ENCODE measurements at places on chromosomes 4 and X.

GRCh38 chr4:151940926-151941617, 180.3 kb upstream of the GATB start:
- DNase-seq = no peak

- no peak for DNase-seq
Observed at GRCh38 chr4:84324303-84325245, 174.5 kb downstream of the NKX6-1 start.

GRCh38 chr4:38461342-38461741, 202.7 kb upstream of the KLF3 start:
- no peak for DNase-seq

DNA sequence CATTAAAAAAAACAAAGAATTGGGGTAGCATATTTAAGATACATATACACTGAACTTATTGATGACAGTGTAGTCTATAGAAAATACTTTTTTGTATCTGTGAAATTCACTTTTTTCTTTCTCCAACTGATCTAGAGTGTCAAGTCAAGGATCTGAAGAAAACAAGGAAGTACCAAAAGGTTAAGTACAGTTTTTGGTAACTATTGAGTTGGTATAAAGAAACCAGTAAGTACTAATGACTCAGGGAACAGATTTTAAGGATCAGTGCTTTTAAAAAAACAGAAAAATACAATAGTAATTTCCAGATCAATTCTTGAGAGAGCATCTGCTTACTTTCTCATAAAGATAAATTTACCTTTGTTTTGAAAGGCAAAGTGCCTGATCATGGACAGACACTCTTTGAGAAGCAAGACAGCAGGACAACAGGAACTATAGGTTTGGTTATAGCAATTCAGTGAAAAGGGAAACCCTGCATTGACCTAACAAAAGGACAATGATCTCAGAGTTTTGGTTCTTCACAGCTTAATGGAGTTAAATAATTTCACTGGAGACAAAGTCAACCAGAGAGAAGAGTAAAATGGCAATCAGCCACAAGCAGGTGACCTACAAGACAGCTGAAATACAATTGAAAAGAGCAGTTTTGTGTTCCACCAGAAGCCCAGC, 23.4 kb downstream of the TRMT10A start:
- DNase-seq = no peak

- no peak for DNase-seq
Observed at GRCh38 chr4:3212391-3213105, 36.4 kb upstream of the MSANTD1 start.

- no peak for DNase-seq
Observed at GRCh38 chr4:2332976-2333319, 71.0 kb upstream of the MXD4 start.

DNA sequence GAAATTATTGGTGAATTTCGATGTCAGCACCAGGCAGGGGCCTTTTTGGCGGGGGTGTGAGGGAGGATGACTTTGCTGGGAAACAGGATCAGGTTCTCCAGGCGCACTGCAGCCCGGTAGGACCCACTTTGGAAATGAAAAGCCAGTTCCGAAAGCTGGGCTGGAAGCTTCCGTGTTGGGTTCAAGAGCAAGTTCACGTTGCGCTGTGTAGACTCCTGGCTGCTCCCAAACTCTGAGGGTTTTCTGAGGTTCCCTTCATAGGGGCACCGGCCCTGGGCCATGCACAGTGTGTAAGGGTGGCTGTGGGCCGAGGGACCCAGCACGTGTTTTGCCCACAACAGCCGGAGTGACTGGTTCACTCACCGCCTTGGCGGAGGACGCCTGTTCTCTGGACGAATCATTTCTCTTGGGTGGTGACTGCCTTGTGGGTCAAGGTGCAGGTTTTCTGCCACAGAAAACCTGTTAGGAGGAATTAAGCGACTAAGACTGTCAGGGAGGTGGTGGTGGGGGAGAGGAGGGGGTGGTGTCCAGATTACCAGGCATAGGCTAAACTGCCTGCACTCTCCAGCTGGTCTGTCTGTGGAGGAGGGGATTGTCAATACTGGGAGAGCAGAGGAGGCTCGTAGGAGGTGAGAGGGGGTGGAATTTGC, 8.0 kb downstream of the SHOX start:
- DNase-seq = no peak

- DNase-seq = no peak
Observed at GRCh38 chr4:57689693-57690205, 579.6 kb upstream of the IGFBP7 start.

DNA sequence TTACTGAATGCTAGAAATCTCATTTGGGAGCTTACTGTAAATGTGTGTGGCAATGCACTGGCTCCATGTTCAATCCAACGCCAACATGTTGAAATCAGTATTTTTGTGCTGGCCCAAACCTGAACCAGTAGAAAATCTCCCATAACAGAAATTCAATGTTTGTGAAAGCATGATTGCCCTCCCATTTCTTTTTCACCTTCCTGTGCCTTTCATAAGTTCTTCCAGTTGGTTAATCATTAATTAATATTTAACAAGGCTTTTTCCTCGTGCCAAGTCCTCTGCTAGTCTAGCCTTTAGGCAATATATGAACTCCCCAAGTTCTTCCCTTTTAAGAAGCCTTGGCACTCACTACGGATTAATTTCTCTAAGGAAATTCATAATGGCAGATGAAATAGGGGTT, 1.3 kb upstream of the PLS3 start:
- DNase-seq = no peak

DNA sequence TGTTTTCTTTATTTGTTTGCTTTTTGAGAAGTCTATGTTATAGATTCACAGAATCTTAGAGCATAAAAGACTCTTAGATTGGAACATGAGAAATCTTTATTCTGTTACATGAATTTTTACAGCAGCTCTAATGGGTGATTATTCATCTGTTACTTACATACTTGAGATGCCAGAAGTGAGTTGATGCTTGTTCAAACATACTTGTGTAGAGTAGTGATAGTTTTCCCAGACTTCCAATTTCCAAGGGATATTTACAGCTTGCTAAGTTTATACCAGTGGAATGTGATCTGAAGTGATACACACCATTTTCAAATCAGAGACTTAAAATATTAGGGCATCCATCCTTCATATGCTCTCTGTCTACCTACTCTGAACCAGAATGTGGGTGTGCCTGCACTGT, 252.9 kb upstream of the SMIM31 start:
- no peak for DNase-seq

- peak; percentile 39 for DNase-seq
Observed at GRCh38 chr4:156974264-156974663, 2.7 kb upstream of the PDGFC start.

- no peak for DNase-seq
Observed at GRCh38 chr4:150002561-150002960, 75.7 kb upstream of the DCLK2 start.

DNA sequence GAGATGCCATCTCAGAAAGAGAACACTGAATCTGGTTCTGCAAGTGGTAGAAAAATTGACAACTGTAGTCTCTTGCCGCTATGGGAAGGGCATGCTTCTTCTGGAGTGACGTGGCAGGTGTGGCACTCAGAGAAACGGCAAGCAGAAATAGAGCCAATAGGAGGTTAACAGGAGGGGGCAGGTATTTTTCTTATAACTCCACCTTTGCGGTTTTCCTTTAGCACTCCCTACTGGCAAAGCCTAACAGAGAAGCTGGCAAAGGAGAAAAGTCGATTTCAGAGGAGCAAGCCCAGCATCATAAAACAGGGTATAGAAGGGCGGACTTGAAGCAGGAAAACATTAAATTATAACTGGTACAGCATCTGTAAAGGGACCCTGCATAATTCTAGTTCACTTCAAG, 1382.2 kb downstream of the PCDH18 start:
- no peak for DNase-seq

DNA sequence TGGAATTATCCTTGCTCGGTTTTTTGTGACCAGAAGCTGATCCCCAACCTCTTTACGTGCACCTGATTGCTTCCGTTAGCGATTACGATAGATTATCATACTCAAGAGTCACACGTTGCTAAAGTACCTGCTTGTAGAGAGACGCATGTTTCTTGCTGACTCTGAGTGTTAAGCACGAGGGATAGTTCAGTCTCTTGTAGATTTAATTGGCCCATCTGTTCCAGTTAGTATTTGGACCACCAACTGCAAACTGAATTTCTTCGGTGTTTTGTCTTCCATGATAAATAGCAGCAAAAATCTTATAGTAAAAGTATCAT, 516 bp upstream of the COX18 start:
- DNase-seq = no peak

DNA sequence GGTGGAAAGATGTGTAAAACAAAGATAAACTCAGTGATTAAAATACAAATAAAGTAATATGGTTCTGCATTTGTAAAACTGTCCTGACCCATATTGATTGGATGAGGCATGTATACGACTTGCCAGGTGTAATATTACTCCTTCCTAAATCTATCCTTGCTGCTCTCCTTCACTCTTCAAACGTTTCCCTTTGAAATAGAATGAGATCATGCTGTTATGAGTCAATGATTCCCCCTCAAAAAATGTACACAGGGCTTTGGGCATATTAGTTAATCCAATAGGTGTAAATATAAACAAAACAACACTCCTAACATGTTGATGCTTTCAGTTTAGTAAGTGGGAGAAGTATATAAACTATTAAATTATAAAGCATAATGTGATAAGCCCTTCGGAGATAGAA, 117.4 kb upstream of the GPM6A start:
- DNase-seq = no peak

DNA sequence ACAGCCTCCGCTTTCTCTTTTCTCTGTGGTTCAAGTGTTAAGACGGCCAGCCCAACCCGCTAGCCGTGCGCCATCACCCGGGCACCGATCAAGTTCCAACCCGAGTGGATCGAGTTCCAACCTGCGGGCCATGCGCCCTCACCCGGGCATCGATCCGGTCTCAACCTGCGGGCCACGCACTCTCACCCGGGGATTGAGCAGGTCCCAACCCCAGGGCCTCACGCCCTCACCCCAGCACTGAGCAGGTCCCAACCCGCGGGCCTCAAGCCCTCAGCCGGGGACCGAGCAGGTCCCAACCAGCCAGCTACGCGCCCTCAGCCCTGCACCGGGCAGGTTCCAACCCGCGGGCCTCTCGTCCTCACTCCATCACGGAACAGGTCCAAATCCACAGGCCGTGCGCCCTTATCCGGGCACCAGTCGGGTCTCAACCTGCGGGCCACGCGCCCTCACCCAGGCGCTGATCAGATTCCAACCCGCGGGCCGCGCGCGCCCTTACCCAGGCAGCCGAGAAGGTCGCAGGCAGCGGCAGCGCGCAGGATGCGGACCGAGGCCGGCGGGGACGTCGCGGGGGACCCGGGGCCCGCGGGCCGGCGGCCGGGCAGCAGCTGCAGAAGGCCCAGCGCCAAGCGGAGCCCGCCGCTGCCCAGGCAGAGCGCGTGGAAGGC, 443 bp downstream of the GPR143 start:
- no peak for DNase-seq

All from AG09309 (cell line).